ENCODE measurements at places on chromosomes 1 and 21.

DNA sequence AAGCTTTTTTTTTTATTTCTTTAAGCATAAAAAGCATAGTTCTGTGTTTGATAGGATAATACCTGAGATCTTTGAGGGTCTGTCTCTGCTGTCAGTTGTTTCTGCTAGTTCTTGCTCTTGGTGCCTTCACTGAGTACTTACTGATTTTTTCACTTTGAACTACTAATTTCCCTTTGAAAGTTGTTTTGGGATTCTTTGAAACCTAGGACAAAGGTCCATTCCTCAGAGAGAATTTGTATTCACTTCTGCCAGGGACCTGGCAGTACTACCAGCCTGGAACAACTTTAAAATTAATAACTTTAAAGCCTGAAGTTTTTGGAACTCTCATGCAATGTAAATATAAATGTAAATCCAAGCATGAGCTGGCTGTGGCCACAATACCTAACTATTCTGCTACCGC, 190.1 kb downstream of the TM2D1 start:
- DNase-seq = no peak

DNA sequence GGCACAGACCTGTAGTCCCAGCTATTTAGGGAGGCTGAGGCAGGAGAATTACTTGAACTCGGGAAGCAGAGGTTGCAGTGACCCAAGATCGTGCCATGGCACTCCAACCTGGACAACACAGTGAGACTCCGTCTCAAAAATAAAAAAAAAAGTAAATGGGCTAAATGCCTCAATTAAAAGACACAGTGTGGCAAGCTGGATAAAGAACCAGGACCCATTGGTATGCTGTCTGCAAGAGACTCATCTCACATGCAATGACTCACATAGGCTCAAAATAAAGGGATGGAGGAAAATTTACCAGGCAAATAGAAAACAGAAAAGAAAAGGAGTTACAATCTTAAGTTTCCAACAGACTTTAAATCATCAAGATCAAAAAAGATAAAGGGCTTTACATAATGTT, 40.3 kb downstream of the ACBD6 start:
- DNase-seq = no peak

DNA sequence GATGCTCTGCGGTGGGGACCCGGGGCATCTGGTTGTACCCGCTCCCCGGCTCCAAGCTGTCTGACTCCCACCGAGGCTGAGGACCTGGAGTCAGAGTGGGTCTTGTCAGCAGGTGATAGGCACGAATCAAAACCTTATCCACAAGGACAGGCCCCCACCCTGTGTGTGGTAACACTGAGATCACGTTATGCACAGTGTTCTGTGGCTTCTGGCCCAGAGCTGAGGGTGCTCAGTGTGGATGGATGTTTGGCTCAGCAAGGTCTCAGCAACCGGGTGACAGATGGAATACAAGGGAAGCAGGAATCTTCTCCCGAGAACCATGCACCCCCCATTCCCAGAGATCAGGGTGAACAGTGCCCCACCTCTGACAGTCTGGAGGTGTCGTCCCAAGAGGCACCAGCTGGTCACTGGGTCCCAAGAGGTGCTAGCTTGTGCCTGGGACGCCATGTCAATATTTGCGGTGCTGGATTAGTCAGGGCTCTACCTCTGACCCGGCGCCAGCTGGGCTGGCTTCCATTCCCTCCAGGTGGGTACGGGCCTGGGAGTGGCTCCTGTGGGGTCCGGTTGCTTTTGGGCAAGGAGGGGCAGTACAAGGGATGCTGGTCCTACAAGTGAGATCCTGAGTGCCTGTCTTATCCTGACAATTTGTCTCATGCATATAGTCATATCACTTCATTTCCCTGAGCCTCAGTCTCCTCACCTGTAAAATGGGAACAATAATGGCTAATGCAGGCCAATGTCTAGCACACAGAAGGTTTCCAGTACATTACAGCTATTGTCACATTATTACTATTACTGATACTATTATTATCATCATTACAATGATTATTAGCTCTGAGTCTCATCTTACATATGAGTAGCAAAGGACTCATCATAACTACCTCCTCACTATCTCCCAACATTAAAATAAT, 957 bp downstream of the CAPN9 start:
- DNase-seq = no peak

- peak; percentile 81 for DNase-seq
Observed at GRCh38 chr1:205849619-205850355, at the start of gene PM20D1. TSS of gene PM20D1 (minus strand) at chr1:205850132. CDS start at chr1:205850072, 60 bp downstream.

GRCh38 chr1:159120317-159120716, 43.8 kb upstream of the AIM2 start:
- DNase-seq = no peak

DNA sequence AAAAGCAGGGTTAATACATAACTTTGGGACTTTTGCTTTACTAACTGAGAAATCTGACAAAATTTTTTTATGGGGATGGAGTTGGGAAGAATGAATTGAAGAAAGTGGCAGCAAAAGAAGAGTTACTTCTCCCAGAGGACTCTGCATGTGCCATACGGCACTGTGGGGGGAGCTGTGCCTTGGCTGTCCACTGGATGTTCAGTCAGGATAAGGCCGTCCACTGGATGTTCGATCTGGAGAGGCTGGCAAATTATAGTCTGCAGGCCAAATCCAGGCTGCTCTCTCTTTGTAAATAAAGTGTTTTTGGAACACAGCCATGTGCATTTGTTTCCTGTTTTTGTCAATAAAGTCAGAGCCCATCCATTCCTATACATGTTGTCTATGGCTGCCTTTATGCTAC, 4.5 kb upstream of the MAP3K7CL start:
- no peak for DNase-seq

DNA sequence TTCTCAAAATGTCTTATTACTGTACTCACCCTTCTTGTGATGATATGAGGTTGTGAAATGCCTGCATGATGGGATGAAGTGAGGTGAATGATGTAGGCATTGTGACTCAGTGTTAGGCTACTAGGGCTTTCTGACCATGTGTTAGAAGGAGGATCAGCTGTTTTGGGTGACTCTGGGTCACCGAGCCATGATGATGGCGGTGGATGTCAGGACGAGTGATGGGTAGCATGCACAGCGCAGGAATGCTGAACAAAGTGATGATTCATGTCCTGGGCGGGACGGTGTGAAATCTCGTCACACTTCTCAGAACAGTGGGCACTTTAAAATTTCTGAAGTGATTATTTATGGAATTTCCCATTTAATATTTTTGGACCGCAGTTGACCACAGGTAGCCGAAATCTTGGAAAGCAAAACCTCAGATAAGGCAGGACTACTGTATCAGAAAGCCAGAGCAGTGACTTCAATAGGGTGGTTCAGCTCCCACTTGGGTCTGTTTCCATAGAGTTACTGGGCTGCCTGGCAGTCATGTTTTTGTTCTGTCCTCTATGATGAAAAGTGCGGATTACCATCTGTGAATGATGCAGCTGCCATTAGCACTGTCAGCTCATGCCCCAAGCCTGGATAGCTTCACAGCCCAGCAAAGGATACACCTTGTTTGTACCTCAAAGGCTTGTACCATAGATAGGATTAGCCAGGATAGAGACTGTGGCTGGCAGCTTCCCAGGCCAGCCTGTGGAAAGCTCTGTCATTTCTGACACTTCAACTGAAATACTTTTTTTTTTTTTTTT, 26.6 kb downstream of the IL6R start:
- DNase-seq = peak; percentile 59

GRCh38 chr1:1597275-1597930, 2.5 kb downstream of the FNDC10 start:
- DNase-seq = no peak

- DNase-seq = no peak
Observed at GRCh38 chr21:32519945-32520874, 65.1 kb downstream of the TCP10L start.

DNA sequence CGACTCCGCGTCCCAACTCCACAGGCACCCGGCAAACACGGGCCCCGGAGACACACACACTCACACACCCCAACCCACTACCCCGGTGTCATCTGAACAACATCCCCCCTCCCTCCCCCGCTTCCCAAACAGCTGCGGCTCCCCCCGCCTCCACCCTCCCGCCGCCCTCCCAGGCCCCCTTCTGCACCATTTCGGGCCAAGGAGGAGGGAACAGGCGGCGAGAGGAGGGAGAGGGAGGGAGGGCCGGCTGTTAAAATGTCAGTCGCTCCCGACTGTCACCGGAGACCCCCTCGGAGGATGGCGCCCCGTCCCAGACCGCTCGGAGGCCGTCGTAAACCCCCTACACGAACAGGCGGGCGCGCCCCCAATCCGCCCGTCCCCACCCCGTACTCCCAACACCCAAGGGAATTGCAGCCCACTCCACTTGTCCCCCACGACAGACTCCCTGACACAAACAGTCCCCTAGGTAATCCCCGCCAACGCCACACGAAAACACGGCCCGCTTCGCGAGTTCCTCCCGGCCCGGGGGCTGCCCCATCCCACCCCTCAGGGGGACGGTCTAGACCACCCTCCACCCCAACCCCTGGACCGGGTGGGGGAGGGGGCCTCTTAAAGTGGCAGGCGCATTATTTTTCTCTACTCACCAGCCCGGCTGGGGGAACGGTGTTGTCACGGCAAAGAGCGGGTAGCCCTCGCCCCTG, 583 bp downstream of the MEF2D start:
- no peak for DNase-seq

DNA sequence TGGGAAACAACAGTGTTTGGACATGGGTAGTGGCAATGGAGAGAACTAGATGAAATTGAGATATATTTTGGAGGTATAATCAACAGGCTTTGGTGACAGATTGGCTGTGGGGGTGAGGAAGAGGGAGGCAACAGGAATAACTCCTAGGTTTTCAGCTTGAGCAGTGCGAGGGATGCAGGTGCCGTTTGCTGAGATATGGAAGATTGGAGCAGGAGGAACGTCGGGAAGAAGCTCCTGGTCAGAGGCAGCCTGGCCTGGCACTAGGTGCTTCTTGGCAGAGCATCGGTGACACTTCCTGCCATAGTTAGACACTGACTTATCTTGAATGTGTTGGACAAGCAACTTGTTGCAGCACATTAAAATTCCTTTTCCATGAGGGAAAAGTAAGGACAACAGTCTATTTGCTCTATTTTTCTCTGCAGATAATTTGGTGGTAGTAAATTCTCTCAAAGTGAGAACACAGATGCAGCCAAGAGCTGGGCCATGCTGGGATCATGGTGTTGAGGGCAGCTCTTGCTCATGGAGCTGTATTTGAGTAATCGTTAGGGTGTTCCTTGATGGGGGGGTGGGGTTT, 21.5 kb upstream of the MYSM1 start:
- no peak for DNase-seq

DNA sequence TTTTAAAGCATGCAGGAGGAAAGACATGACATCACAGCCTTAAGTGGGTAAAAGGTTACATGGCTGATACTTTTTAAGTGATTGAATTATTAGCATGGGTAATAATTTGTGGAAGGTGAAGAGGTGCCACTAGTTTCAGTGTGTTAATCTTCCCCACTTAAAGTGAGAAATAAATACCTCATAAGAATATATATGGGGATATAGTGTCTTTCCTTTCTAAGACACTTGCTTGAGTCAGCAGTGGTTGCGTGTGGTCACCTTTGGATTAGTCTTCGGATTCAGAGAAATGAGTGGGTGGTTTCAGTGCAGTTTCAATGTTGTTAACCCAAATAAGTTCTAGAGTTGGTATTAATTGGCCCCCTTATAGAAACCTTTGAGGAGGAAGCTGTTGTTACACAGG, 94.1 kb downstream of the ADGRL2 start:
- no peak for DNase-seq

DNA sequence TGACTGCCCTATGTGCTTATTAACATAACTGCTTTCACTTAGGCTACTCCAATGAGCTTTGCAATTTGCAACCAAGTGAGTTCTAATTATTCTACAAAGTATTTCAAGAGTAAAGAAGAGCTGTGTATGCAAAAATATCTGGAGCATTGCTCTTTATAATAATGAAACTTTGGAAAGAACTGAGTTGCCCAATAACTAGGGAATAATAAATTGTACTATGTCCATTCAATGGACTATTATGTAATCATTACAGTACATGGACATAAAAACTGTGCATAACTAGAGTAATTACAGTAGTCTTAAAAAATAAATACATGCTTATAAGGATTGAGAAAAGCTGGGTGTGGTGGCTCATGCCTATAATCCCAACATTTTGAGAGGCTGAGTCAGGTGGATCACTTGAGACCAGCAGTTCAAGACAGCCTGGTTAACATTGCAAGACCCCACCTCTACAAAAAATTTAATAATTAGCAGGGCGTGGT, 70.3 kb upstream of the JAK1 start:
- no peak for DNase-seq

DNA sequence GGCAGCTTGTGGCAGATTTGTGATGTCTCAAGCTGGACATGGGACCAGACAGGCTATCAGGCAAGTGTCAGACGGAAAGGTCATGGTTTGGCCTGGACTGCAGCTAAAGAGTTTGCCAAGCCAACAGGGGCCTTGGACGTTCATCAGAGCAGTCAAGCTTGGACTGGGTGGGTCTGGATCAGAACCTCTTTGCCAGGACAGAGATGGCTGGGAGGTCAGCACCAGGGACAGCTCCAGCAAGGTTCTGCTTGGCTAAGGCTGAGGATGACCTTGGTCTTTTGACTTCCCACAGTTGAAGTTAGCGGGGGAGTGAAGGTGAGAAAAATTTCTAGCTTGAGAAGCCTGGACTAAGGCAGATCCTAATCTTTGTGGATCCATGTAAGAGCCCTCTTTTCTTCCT, 68.1 kb downstream of the GRIK3 start:
- no peak for DNase-seq

DNA sequence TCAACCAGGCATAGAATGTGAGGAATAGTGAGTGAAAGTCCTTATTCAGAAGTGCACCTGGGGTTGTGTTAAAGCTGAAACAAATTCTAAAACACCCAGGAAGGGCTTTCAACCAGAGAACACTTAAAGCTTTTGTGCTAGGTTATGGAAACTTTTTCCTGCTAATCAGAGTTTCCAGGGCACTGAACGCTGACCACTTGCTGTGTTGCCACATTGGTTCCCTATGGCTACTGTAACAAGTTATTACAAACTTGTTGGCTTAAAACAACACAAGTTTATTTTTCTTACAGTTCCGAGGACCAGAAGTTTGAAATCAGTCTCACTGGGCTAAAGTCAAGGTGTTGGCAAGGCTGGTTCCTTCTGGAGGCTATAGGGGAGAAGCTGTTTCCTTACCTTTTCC, 300.6 kb downstream of the HHAT start:
- DNase-seq = no peak

DNA sequence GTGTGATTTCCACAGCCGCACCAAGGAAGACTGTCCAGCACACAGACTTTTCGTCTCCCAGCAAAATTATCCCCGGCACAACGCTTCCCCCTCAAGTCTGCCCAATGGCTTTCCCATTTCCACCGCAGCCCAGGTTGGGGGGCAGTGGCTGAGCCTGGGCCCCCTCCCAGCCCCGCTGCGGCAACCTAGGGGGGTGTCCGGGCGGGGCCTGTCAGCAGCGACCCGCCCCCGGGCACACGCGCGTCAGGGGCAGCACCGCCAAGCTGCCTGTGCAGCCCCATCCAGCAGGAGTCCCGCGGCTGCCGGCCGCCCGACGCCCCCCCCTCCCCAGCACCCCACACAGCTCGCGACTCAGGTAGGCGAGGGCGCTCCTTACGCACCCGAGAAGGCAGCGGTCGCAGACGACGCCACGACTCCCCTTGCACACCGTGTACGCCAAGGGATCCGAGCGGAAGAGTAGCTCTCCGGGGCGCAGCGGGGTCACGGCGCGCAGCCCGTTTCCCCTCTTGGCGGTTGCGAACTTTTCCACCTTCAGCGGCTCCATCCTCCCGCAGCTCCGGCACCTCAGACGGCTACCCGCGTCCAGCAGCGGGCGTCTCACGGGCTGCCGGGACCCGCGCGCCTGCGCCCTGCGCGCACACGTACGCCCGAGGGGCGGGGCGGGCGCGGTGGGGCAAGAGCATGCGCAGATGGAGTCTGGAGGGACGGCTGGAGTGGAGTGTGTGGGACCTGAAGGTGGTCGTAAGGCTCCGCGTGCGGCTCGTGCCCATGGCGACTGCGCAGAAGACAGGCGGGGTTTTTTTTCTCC, at the start of gene SMYD3:
Gene SMYD3, minus strand, starts transcription at position 606 of the 808 bp plus-strand sequence.
- DNase-seq = peak; percentile 52
